ENCODE measurements at places on chromosomes 1 and 21.
A peak's percentile ranks its signal among the peaks of the same experiment; 100 is the strongest.

- peak; percentile 22 for DNase-seq
Observed at GRCh38 chr1:230280054-230280795, 145.9 kb downstream of the PGBD5 start.

DNA sequence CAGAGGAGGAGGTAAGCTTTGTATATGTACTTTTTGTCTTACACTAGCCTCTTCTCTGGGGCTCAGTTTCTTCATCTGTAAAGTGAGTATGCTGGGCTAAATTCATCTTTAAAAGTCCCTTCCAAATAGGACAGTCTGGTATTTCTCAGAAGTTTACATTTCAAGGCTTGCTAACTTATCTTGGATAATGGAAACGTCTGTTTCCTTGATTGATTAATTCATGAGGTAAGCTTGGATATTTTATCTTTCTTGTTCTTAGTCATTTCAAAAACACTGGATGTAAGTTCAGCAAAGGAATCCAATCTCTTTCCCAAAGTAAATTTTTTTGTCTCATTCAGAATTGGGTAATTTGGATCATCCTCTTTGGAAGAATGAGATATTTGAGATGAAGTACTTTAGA, 111.0 kb downstream of the EDEM3 start:
- DNase-seq: no peak

DNA sequence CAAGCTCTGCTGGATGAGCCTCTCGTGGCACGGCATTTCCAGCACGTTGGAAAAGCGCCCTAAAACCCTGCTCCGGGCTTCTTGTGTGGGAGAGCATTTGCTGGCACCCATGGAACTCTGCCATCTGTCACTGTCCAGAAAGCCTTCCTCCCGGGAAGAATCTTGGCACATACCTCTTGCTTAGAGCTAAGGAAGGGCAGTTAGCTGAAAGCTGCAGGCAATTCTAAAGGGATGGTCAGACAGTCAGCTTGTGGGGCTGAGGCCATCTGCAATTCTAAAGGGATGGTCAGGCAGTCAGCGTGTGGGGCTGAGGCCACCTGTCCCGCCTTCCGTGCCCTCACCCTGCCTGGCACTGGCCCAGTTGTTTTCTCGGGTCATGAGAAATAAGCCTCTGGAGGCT, 139.0 kb upstream of the TMEM51 start:
- DNase-seq: no peak

DNA sequence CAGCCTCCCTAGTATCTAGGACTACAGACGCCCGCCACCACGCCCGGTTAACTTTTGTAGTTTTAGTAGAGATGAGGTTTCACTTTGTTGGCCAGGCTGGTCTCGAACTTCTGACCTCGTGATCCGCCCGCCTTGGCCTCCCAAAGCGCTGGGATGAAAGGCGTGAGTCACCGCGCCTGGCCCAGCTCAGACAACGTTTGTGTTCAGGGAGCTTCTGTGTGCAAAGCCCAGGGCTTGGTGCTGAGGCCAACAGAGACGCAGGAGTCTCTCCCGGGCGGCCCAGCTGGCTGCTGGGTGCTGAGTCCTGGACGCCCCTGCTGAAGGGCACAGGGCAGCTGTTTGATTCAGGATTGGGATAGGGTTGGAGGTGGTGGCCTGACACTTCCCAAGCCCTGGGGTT, 3.0 kb downstream of the PRKCZ start:
- no peak for DNase-seq

DNA sequence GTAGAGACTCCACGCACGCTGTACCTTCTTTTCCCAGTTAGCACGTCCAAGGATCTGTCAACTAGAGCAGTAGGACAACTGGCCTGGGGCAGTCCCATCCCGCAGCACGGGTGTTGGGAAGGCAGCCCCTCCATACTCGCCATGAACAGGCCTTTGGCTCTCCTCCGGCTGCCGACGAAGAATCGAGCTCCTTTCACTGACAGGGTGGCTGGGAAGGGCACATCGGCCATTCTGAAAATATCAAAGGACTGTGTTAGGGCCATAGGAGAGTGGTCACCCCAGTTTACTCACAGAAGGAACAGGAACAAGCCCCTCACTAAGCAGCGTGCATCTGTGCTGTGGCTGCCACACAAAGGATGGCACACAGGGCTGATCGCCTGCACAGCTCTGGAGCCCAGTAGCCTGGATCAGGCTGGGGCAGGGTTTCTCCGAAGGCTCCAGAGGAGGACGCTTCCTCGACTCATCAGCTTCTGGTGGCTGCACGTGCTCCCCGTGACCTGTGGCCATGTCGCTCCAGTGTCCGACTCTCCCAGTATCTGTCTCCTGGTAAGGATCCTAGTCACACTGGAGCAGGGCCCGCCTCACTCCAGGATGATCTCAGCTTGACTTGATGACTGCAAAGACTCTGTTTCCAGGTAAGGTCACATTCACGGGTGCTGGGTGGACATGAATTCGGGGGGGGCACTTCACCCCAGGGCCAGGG, 8.9 kb downstream of the KRTAP10-1 start:
- no peak for DNase-seq

DNA sequence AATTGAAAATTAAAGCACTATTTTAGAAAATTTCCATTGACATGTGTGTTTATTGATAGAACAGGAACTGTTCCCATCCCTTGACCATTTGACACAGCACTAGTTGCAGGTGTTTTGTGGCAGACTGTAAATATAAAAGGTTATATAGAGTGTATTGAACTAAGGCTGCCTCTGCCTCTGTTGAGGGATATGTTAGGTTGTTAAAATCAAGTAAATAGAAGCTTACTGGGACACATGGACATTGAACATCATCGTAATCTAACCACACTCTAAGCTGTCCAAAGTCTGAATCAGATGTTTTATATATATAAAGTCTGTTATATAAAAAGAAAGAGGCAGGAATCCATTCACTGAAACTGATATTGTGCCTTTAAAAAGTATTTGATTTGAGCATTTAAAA, 308.1 kb upstream of the PKN2 start:
- DNase-seq: no peak

All from SHP77 (cell line).